ENCODE measurements at places on chromosomes 13 and 19.

DNA sequence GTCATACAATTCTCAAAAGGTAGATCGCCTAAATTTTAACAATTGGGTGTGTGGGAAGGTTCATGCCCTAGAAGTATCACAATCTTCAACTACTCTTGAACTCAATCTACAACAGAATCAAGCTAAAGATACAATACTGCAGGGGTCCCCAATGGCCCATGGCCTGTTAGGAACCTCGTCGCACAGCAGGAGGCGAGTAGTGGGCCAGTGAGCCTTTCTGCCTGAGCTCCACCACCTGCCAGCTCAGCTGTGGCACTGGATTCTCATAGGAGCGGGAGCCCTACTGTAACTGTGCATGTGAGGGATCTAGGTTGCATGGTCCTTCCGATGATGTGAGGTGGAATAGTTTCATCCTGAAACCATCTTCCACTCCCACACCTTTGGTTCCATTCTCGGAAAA is 230.6 kb downstream of the KLF12 start:
- no peak for DNase-seq

DNA sequence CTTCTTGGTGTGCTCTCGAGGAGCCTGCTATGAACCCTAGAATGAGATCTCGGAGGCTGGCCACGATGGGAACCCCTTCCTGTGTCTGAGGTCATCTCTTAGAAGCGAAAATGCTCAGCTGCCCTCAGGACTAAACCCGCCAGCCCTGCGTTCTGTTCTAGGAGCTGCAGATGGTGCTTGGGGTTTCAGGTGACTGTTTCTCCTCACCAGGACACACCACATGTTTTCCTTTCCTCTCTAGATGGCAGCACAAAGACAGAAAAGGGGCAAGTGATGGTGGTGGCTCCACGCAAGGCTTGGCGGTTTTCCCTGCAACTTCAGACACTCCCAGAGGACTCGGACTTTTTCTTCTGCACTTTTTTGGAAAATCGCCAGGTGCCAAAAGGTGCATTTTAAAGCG is 60.1 kb downstream of the RNASEH2B start:
- peak; percentile 5 for DNase-seq

- no peak for DNase-seq
Observed at GRCh38 chr13:33146843-33147611, 130.8 kb downstream of the KL start.

DNA sequence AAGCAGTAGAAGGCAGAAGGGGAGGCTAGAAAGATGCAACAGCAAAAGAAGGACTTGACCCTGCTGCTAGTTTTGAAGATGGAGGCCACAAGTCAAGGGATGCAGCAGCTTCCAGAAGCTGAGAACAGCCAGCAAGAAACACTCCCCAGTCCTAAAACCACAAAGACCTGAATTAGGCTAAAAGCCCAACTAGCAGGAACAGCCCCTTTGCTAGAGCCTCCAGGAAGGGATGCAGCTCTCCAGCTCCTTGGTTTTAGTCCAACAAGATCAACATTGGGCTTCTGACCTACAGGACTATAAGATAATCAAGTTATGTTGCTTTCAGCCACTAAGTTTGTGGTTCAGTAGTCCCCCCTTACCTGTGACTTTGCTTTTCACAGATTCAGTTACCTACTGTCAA is 10.5 kb upstream of the LATS2 start:
- DNase-seq, result peak; percentile 58

DNA sequence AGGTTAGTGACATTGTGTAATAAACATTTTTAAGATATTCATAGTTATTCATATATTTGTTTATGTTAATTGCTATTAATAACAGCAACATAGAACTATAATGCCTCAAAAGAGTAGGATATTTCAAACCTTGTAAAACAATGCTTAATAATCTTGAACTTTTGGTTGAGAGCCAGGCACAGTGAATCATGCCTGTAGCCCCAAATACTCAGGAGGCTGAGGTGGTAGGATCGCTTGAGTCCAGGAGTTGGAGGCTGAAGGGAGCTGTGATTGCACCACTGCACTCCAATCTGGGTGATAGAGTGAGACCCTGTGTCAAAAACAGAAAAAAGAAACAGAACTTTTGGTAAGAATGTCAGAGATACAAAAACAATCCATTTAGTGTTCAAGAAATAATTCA is 213.9 kb upstream of the SLITRK1 start:
- DNase-seq, result peak; percentile 2

DNA sequence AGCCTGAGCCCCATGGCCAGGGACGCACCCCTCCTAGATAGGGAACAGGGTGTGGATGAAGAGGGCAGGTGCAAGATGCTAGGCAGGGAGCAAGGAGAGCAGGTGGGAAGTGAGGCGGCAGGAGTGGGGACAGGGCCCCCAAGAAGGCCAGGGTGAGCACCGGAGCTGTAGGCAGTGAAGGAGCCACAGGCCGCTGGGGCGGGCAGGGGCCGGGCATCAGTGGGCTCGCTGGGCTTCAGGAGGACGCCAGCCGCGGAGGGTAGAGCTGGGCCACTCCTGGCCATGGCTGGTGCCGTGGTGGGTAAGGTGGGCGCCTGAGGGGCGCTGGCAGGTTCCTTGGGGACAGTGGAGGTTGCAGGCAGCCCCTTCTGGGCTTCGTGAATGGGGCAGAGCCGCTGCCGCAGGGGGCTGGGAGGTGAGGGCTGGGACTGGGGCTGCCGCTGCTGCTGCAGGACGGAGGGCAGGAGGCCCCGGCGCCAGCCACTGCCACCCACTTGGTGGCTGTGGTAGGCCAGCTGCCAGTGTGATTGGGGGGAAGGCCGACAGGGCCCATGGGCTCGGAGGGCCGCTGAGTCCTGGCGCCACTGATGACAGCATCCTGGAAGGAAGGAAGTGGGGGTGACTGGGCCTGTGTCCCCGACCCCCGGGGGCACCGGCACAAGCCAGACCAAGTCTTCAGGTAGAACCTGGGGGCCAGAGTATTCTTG is 2.1 kb downstream of the NKPD1 start:
- no peak for DNase-seq

GRCh38 chr13:110218581-110219201 is 88.3 kb downstream of the COL4A1 start:
- no peak for DNase-seq

DNA sequence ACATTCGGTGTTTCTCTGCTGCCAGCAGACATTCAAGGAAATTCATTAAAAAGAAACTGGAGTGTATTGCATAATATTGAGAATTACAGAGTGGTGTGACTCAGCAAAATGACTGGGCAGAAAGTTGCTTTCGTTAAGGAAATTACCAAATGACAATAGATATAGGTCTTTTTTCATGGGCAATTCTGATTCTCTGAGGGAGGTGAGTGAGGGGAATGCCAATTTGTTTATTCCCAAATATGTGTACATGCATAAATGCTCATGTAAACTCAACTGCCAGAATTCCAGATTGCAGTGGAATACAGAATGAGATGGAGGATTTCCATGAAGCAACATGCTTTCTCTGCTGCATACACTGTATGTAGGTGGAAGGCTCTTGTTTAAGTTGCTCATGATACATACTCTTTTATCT is 1730.1 kb downstream of the SLITRK5 start:
- DNase-seq, result peak; percentile 52

DNA sequence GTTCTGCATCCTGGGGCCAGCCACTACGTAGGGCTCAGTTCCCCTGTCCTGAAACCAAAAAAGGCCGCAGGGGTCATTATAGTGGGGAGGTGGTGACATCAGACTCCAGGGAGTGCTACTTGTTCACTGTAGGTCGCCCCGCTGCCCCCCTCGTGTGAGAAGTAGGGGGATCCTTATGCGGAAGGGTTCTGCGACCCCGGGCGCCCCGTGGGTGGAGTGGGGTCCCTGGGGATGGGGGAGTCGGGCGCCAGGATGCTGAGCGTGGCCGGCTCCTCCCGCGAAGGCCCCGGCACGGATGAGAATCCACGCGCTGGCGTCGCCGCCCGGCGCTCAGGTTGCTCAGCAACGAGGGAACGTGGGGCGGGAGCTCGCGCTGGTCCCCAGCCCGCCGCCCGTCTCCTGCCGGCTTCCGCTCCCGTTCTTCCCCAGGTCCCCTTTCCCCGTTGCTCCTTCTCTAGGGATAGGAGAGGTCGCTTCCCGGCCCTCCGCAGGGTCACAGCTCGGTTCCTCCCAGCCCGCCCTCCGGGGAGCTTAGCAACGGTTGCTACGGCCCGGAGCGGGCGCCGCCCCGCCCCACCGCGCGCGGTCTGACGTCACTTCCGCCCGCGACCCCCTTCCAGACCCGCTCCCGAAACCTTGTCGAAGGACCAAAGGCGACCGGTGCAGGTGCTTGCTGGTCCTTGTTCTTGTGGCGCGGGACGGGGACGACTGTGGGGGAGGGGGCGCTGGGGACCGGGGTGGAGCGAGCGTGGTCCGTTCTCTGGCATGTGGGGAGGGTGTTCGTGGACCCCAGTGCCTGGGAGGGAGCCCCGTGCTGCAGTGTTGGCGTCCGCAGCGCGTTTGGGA is at the start of gene NAT14:
Gene NAT14 (plus strand): TSS at position 596 of the 846 bp plus-strand sequence. CDS start 521 bp downstream, outside the sequence.
- DNase-seq, result peak; percentile 43

DNA sequence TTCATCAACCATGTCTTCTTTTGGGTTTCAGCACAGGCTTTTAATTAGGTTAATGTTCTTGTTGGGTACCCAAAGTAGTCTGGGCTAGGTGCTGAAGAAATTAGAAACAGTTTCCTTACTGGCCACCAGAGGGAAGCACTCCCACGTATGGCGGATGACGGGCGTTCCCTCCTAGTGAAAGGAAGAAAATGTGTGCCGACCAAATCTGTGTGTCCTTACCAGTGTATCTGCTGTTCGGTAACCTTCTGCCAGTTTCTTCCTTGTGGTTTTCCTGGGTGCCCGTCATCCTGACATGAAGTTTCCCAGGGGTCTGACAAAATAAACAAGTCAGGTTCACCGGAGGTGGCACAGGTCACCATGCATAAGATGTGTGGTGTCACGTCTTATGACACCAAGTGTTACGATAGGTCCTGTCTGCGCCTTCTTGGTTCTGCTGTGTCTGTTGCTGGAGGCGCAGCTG is 6.0 kb upstream of the WDR88 start:
- DNase-seq, result peak; percentile 66

DNA sequence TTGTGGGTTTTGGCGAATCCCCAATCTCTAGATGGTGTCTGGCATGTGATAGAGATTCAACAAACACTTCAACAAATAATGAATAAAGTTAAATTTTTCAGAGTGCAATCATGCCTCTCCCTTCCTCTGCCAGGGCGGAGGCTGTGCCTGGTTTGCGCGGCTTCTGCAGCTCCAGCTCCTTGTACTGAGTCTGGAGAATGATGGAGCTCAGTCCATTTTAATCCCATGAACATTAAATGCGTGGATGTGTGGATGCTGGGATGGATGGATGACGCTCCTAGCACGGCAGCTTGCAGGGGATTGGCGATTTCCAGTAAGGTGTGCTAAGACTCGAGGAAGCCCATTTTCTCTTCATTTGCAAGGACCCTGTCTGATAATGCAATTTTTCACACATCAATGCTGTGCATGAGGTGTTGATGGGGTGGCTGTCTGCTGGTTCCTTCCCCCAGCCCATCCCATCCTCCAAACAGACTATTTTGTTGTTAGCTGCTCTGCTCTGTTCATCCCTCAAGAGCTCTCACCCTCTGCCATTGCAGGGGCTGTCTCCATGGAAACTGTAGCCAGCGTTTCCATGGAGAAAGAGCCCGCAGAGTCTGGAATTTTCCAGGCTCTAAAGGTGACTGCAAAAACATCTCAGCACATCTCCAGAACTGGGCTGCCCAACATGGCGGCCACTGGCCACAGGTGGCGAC is 92.6 kb upstream of the PEG3 start:
- no peak for DNase-seq

GRCh38 chr13:52010890-52011631 is at the start of gene ATP7B:
Gene ATP7B (minus strand): TSS chr13:52011450. CDS start chr13:52011337, 113 bp downstream.
- DNase-seq, result no peak

DNA sequence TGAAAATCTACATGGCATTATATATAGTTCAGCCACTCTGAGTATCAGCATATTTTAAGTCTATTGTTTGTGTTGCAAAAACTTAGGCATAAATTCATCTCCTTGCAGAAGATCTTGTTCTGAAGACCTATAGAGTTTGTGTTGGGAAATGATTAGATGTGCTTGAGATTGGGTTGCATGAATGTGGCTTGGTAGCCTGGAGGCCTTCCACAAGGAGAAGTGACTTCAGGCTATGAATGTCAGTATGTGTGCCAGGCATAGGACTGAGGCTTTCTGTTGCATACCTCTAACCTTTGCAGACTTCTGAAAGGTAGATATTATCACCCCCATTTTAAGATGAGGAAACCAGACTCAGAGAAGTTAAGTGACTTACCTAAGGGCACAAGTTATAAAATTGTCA is 188.6 kb downstream of the OLFM4 start:
- DNase-seq, result no peak

DNA sequence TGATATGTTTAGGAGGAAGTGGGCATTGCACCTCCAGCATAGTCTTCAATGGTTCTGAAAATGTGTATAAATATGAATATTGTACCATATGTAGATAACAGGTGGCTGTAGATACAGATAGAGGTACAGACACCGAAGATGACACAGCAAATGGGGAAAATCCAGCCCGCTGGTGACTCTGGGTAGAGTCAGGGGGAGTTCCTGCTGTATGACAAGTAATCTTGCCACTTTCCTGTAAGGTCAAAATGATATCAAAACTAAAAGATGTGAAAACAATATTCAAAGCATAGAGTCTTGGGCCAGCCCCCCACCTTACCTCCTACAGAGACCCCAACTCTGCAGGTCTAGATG is 17.8 kb downstream of the C2CD4C start:
- no peak for DNase-seq

- DNase-seq, result no peak
Observed at GRCh38 chr13:69903081-69903480, 204.5 kb upstream of the ATXN8OS start.

- DNase-seq, result no peak
Observed at GRCh38 chr13:106213028-106213757, 322.3 kb downstream of the EFNB2 start.

DNA sequence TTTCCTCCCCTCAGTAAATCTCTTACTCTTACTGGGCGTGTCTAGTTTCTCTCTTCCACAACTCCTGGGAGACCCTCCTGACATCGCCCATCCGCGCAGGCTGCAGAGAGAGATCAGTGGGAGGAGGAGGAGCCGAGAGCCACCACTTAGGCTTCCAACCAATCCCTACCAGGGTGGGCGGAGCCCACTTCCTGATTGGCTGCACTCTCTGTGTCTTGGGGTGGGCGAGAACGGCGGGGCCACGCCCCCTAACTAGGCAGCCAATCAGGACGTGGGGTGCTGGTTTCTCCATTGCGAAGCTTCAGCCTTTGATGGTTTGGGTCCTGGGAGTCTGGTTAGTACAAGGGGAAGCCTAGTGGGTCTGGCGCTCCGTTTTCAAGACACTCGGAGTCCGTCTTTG is at the start of gene PMIS2:
Gene PMIS2 (plus strand): TSS at position 326 of the 400 bp plus-strand sequence. CDS start 87 bp downstream, outside the sequence.
- DNase-seq, result no peak

DNA sequence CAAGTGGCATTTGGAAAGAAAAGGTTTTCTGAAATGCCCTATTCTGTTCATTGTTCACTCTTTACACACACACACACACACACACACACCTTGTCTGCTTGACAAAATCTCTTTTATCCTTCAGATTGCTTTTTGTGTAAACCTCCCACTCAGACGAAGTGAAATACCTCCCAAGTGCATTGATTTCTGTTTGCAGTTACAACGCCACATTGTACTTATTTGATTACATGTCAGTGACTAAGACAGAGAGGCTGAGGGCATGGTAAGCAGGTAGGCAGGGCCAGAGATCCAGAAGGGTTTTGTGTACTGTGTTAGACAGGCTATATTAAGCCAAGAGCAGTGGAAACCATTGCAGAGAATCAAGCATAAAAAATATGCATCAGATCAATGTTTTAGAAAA is 561.8 kb downstream of the GPC6 start:
- no peak for DNase-seq

GRCh38 chr13:107069108-107069776 is 501.3 kb upstream of the ARGLU1 start:
- DNase-seq, result no peak

- DNase-seq, result peak; percentile 78
Observed at GRCh38 chr13:20924758-20925394, 22.3 kb upstream of the XPO4 start.

- peak; percentile 39 for DNase-seq
Observed at GRCh38 chr19:19444681-19445155, 39.2 kb downstream of the GATAD2A start.

Measured in AG10803 (cell line).